ENCODE measurements at places on chromosomes 16 and 17. TPM values are rescaled to one million over a fixed set of nuclear protein-coding genes. Genes with fewer than 3 reads are reported as not detected.

The LITAFD gene
- total RNA-seq, result not detected

The DPEP1 gene
- 2.5 TPM for total RNA-seq

The PRCD gene
- total RNA-seq, result 5.7 TPM

The NT5M gene
- 2.1 TPM for total RNA-seq

The RAB40C gene
- total RNA-seq, result 15.9 TPM

The CMTR2 gene
- total RNA-seq, result 37.2 TPM

The TOM1L1 gene
- total RNA-seq, result 15.6 TPM

The BIRC5 gene
- 17.6 TPM for total RNA-seq

The CIBAR2 gene
- total RNA-seq, result not detected

The CEP295NL gene
- total RNA-seq, result 2.4 TPM

The AIPL1 gene
- 0.91 TPM for total RNA-seq

The NOXO1 gene
- 0.64 TPM for total RNA-seq

The KIF2B gene
- not detected for total RNA-seq

The LLGL2 gene
- total RNA-seq, result 1.1 TPM

The SLC12A3 gene
- not detected for total RNA-seq

The EVI2A gene
- 1.9 TPM for total RNA-seq

The SULT1A2 gene
- 0.73 TPM for total RNA-seq

The KRTAP4-1 gene
- not detected for total RNA-seq

The CCL14 gene
- total RNA-seq, result 1.1 TPM

The ZBTB4 gene
- total RNA-seq, result 17.1 TPM

The KRT17 gene
- 0.27 TPM for total RNA-seq

The CLEC18B gene
- total RNA-seq, result 12.2 TPM

The SCNN1B gene
- total RNA-seq, result not detected

The TMEM114 gene
- total RNA-seq, result not detected

The CCL11 gene
- not detected for total RNA-seq

The RHOT2 gene
- total RNA-seq, result 34.8 TPM

The RAB11FIP4 gene
- 27.8 TPM for total RNA-seq

The FBXL16 gene
- total RNA-seq, result 5.4 TPM

The SLC52A1 gene
- total RNA-seq, result not detected

The GDPD3 gene
- total RNA-seq, result 1.1 TPM

The TNFRSF17 gene
- not detected for total RNA-seq

The GAST gene
- total RNA-seq, result not detected

The ZNF423 gene
- 47.5 TPM for total RNA-seq

The ANKRD13B gene
- 28.6 TPM for total RNA-seq

The LPO gene
- total RNA-seq, result not detected

The ORAI3 gene
- total RNA-seq, result 5.4 TPM

The LYRM9 gene
- total RNA-seq, result 12.4 TPM

The DCTPP1 gene
- total RNA-seq, result 11.3 TPM

The CRYBA1 gene
- total RNA-seq, result not detected

The KRTAP1-4 gene
- total RNA-seq, result not detected

The TMED6 gene
- total RNA-seq, result not detected

The SCARF1 gene
- 3.4 TPM for total RNA-seq

The ALOX12 gene
- total RNA-seq, result 0.18 TPM

The PHF23 gene
- 20.5 TPM for total RNA-seq

The ZSCAN10 gene
- total RNA-seq, result not detected

The OR1D5 gene
- total RNA-seq, result not detected

The KRT28 gene
- total RNA-seq, result not detected

The XAF1 gene
- 8.1 TPM for total RNA-seq
